Stimulated activated CD4-positive, alpha-beta T cell treated with anti-CD3 and anti-CD28 coated beads, Interleukin-2, amount 100 ng/mL, for 24 hours (primary cell): ENCODE measurements at places on chromosomes 16 and 17.

DNA sequence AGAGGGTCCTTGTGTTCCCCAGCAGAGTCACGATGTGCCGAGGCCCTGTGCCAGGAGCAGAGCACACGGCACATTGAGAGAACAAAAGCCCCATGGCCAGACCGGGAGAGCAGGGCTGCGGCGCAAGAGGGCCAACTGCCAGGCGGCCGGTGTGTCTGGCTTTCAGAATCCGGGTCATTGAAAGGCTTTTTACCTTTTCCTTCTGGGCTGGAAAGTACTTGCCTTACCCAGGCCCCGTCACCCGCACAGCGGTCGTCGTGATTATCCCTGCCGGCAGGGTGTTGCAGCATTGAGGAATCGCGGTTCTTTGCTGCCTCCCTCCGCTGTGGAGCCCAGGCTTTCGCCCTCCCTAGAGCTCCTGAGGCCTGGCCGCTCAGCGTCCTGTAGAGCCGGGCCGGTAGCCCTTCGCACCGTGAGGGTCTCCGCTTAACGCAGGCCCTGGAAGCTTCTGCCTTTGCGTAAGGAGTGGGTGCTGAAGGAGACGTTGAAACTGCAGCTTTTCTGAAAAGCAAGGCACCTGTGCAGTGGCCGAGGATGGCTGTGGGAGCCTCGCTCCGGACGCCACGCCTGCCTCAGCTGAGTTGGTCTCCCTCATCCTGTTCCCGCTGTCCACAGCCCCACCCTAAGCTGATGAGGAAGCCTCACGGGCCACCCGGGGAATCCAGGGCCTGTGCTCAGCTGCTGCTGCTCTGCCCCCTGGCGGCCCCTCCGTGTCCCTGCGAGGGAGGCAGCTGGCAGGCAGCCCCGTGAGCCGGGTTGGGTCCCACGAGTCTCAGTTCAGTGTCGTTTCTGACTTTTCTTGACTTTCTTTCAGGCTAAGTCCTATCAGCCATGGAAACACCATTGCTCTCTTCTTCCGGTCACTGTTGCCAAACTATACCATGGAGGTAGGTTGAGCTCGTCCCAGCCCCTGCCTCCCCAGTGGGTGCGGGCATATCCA lies 8.6 kb upstream of the MC1R start:
- peak; percentile 78 for DNase-seq

GRCh38 chr17:80894439-80894721 lies 97.3 kb upstream of the CHMP6 start:
- DNase-seq: no peak

DNA sequence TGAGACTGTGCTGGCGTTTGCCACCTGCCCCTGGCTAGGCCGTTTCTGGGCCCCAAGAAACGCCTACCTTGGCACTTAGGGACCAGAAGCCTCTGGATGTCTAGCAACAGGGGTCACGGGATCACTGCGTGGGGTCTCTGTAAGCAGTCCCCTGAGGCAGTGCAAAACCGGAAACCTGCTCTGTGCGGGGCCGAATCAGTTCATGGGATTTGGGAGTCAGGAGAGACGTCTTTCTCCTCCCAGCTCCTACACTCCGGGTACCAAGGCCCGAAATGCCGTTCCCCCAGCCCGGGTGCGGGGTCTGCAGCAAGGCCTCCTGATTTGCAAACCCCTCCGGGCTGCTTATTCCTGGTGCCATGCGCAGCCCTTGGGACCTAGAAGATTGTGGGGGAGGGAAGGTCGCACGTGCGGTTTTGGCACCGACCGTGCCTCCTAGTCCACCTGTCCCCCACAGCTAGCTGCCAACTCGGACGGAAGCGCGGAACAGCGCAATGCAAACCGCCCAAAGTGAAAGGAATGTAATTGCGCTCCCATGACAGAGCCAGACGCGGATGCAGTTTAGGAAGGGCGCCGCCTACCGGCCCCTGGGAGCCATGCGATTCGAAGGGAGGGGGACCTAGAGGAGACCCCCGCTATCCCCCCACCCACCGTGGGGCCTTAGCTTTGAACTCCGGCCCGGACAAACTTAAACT lies 6.5 kb downstream of the IRX5 start:
- no peak for DNase-seq

GRCh38 chr17:81422776-81423697 lies 27.8 kb downstream of the BAHCC1 start:
- DNase-seq: no peak

GRCh38 chr16:86455640-86456039 lies 54.7 kb upstream of the FOXF1 start:
- DNase-seq: no peak
